ENCODE measurements at places on chromosomes 5 and 9.
A peak's percentile ranks its signal among the peaks of the same experiment; 100 is the strongest.

DNA sequence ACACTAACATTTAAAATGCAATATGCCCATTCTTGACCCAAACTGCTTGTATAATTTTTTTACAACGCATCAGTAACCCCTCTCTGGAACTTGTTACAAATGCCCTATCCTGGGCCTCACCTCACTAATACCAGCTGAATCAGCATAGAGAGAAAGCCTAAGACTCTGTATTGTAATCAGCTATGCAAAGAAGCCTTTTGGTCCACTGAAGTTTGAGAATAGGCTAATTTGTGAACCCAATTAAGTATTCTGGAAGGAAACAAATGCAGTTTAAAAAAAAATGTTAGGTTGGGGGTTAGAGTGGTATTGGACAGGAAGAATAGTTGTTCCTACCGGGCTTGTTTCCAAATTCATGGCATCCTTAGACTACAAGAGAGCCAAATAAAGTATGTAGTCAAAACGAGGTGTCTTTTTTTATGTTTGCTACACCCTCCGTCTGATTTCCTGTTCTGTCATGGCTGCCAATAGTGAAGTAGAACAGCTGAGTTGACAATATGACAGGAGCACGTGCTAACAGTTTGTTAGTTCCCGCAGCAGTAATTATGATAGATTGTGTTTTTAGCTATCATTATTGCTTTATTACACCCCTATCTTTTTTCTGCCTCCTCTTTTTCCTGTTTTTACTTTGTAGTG, 1048.7 kb upstream of the NUDT12 start:
- DNase-seq = no peak

DNA sequence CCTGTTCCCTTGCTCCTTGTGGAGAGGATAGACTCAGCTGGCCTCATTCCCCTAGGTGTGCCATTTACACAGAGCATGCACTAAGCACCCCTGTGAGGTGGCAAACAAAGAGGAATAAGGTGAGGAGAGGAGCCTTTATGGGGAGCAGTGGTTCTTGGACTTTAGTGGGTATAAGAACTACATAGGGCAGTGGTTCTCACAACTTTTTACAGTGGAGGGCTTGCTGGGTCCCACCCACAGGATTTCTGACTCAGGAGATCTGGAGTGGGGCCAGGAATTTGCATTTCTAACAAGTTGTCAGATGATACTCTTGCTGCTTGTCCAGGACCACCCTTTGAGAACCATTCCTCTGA, 42.0 kb downstream of the CSF1R start:
- no peak for DNase-seq

DNA sequence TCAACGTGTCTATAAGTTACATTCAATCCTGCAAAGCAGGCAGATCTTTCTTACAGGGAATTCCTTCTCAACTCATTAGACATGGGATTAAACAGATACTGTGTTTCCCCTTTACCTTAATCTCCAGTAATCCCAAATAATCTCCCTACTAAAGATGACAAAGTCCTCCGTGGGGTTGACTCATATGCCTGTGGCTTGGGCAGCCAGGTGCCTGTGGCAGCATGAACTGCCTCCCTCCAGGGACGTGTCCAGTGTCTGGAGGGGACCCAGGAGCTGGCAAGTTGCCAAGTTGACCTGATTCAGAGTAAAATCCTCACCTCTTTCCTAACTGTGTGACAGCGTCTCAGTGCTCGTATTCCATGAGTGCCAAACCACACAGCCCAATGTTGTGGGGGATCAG, 94.6 kb upstream of the PTCH1 start:
- DNase-seq = no peak

DNA sequence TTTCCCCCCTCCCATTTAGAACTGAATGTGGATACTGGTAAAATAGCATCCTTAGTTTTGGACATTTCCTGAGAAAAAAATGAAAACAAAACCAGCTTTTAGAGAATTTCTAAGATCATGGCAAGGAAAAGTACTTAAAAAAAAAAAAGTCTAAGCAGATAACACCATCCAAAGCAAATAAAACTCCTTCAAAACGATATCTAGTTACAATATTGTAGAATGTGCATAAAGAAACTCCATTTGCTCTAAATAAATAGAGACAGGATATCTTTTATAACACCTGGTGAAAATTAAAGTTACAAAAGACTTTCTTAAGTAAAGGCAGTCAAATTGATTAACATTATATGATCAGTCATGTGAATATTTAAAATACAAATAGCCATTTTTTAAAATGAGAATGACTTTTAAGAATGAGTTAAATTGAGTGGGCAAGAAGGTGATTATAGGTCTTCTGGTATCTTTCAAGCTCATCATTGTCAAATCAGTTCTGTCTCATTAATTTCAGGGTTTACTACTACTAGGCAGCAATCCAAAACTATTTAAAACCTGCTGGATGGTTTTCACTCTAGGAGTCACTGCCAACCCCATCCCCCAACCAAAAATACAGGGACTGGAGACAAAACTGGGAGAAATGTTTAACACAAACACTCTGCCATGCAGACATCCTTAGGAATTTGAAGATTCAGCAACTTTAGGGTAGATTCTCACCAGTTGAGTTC, 382.6 kb downstream of the ADGRV1 start:
- DNase-seq = no peak

DNA sequence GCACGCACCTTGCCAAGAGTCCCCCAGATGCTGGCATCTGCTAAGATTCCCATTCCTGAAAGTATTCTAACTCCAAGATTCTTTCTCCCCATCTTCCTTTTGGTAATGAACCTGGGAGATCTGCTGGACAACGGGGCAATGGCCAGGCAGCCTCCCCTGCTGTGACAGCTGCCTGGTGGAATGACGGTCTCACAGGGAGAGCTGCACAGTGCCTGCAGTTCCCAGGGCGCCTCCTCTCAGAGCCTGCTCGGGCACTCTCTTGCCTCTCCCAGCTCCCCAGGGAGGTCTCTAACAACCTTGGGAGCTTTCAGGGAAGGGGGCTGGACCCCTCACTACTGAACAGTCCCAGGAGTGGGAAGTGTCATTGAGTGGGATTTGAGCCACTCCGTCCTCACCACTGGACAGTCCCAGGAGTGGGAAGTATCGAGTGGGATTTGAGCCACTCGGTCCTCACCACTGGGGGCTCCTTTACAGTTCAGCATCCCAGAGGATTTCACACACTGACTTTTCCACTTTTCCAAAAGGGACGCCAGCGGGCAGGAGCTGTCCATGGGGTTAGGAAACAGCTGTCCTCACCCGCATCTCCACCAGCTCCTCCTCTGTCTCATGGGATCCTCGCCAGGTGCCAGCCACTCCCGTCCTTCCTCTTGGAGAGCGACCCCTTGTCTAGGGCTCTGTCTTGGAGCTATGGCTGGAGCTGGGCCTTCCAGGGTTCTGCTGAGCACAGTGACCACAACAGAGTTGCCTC, 65.7 kb downstream of the ADAMTS2 start:
- DNase-seq = no peak

- no peak for DNase-seq
Measured at GRCh38 chr5:1103093-1103492, 8.8 kb downstream of the SLC12A7 start.

DNA sequence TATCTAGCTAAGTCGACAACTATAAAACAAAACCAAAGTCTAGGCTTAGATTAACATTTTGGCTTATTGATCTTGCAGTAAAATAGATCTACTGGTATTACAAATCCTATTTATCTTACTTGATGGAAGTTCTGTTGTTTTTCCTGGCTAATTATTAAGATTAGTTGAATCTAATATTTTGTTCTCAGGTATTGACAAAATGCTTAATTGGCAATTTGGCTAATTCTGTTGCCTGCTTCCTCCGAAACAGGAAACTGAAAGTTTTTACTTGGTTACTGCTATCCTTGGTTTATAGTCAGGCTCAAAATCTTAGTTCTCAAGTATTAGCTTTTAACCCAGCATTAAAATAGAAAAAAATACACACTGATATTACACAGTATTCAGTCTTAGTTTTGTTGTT, 820.5 kb downstream of the NR2F1-AS1 start:
- DNase-seq = no peak

GRCh38 chr5:127088251-127088650, 14.9 kb upstream of the C5orf63 start:
- DNase-seq = peak; percentile 85

DNA sequence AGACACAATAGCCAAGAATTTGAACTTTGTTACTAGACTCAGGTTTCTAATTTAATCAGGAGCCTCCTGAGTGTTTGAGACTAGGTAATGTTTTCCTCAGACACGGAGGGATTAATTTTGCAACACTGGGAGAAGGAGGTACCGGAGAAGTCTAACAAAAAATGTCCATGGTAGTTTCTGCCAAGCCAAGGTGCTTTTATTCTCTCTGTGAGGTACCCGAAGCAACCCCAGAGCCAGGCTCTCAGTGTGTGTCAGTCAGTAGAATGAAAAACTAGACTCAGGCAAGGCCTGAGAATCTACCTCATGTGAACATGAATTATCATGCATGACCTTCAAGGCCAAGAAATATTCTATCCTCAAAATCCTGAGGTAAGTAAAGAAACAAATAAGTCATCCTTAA, 980.8 kb upstream of the DMAC1 start:
- DNase-seq = no peak

- no peak for DNase-seq
Measured at GRCh38 chr9:125580701-125581286, 126.2 kb downstream of the MAPKAP1 start.

GRCh38 chr9:30048396-30048795, 2336.0 kb upstream of the ACO1 start:
- no peak for DNase-seq

DNA sequence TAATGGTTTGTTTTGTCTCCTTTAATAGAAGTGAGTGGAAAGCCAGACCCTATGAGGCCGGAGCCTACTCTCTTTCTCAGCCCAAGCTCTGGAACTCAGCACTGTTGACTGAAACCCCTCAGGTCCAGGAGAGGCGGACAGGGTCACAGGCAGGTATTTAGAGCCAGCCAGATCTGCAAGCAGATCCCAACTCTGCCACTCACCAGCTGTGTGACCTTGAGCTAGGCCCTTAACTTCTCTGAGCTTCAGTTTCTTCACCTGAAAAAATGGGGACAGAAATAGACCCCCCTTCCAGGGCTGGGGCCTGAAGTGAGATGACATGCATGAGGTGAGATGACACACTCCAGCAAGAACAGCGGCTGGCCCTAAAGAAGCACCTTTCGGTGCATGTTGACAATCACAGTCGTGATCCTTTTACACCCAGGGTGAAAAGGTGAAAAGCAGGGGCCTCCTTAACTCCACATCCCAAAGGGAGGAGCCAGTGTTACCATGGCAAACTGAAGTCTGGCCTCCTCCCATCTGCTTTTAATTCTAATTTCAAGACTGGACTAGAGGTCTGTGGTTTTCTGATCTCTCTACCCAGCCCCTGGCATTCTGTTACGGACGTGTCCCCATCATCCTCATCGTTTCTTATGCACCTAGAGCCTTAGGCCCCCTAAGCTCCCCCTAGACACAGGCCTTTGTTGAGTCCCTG, 27.2 kb downstream of the MORN5 start:
- no peak for DNase-seq

- no peak for DNase-seq
Measured at GRCh38 chr9:89387197-89387849, 69.0 kb downstream of the SECISBP2 start.

DNA sequence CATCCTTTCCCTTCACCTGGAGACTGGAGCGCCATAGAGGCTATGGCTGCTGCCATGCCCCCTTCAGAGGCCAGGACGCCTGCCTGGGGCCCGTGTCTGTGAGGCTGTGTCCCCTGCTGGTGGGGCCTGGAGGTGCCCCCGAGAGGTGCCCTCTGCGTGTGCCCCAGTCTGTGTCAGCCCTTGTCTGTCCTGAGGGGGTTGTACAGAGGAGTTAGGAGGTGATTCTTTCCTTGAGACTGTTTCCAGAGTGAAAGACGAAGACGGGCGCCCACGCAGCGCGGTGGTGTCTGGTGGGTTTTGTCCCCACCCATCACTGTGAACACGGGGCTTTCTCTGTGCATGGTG, 24.6 kb downstream of the TRAF2 start:
- DNase-seq = no peak

GRCh38 chr9:137943655-137944054, 66.1 kb downstream of the CACNA1B start:
- DNase-seq = no peak

- DNase-seq = no peak
Measured at GRCh38 chr5:79837761-79838551, 148.3 kb downstream of the CMYA5 start.

DNA sequence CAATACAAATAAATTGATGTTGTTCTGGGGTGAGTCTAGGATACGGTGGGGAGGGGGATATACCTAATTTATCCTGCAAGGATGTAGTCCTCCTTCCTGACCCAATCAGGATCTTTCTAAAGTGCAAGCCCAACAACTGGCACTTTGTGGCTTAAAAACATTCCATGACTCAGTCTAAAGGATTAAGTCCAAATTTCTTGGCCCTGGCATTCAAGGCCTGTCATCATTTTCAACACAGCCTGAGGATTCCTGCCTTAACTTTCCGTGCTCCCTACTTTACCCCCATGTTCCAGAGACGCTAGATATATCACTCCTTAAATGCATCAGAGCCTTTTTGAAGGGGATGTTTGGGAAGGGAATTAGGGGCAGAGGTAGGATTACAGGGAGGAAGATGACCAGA, 1.0 kb downstream of the FAM221B start:
- no peak for DNase-seq

GRCh38 chr9:117097761-117098160, 317.1 kb downstream of the ASTN2 start:
- DNase-seq = no peak

GRCh38 chr9:129987047-129987446, 55.9 kb downstream of the FNBP1 start:
- no peak for DNase-seq

DNA sequence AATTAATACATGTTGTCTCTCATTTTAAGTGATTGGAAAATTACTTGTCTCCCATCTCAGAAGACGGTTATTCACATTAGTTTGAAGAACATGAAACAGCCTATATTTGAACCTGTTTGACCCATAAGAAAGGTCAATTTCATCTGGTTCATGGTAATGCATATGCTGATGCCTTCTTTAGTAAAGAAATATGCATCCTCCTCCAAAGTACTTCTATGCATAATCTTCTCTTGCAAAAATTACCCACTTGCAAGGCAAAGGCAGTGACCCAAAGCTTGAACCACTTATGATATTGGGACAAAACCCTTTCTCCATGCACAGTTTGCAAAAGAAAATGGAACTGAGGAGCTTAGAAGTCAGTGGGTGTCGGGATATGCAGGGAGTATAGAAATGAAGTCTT, 65.4 kb upstream of the IRX1 start:
- DNase-seq = no peak

GRCh38 chr9:2599896-2600295, 21.7 kb upstream of the VLDLR start:
- DNase-seq = no peak

GRCh38 chr5:61280205-61280604, 51.9 kb upstream of the ZSWIM6 start:
- peak; percentile 77 for DNase-seq

- peak; percentile 55 for DNase-seq
Measured at GRCh38 chr5:1517838-1518237, 5.9 kb downstream of the LPCAT1 start.
